ENCODE measurements at places on chromosomes 4 and X.

- DNase-seq = no peak
These were observed 101.6 kb downstream of the FAM193A start for GRCh38 chr4:2637956-2638552.

DNA sequence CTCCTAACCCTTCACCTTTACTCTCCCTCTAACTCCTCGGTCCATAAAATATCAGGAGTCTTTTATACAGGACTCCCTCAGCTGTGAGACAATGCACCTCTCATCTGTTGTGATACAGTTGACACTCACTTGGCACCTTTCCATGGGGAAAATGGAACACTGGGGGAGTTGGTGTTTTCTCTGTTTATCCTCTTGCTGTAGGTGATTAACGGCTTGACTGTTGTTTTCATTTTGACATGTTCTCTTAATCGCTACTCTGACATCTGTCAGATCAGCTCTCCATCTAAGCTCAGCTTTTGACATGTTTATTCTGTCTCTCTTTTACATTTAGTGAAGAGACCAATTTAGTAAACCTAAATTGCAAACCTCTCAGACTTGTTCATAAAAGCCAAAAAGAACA lies 604.8 kb downstream of the TRAM1L1 start:
- DNase-seq = no peak

GRCh38 chr4:7781993-7782392 lies 157.7 kb downstream of the AFAP1 start:
- DNase-seq = peak; percentile 19

DNA sequence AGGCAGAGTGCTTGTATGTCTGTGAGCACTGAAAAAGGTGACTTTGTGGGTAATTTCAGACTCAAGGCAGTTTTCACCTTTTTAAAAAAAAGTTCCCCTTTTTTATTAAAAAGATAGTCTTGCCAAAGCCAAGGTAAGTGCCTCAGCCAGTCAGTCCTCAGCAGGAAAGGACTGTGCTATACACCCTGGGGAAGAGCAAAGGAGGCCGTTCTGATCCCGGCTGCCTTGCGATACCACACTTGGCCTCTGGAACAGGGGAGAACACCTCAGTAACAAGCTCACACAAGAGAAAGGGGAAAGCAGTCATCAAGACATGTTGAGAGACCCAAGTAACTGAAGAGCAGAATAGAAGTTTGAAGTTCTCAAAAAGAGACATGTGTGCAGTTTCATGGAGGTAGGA lies 541.7 kb downstream of the BCOR start:
- DNase-seq = no peak

DNA sequence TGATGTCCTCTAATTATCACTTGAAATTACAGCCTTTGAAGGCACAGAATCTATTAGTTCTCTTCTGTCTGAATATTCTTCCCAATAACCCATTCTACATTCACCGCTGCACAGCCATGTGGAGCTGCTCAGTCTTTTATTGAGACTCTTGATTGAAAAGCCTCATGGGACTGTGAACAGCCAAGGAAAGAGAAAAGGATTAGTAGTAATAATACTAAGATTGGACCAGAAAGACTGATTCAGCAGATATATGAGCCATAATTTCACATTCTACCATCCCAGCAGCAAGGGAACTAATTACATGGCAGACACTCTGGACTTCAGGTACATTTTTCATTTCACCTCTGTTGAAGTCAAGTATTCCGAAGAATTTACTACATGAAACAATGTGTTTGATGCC lies 2471.7 kb downstream of the ARAP2 start:
- no peak for DNase-seq

- peak; percentile 53 for DNase-seq
These were observed 91.4 kb downstream of the BCOR start for GRCh38 chrX:40006106-40007017.

DNA sequence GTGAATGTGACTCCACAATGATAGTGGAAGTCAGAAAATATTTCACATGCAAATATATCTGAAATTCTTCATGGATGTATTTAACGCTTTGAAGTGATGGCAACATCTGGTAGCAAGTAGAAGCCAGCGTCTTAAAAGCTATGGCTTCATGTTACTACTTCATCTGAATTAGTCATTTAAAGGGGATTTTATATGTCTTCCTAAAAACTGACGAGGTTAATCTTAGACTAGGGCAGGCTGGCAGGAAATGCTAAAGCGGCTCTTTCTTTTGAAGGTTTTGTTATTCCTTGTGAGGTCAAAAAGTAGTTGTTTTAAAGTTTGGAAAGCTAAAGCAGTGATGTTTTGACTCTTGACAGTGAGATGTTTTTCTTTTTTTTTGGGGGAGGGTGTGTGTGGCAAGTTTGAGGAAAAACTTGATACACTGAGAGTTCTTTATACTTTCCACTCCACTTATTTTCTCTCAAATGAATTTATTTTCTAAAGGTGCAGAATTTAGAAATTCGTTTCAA lies 22.6 kb downstream of the PLS3 start:
- no peak for DNase-seq

DNA sequence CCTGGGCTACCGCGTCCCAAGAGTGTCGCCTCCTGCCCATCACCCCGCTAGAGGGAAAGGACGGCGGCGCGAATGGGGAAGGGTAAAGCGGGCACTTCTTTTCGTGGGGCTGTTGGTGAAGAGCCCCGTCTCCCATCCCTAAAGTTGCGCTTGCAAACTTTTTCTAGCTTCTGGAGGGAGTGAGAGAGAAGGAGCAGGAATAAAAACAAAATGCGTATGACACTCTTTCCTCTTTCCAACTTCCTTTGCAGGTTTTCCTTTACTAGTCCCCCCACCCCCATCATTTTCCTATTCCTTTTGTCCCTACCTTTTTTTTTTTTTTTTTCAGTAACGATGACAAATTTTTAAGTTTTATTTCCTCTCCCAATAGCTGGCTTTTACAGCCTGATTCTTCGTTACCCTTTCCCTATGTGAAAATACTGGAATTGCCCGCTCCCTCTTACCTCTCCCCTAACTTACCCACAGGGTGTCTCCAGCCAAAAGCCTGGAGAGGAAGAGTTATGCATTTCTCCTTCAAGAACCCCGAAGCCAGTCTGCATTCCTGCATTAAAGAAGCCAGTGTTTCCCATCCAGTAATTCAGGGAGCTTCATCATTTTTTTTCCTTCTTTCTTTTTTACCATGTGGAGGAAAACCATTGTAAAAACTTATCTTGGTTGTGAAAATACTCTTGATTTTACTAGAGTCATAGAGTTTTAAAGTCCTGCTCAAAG lies 613 bp upstream of the ARSJ start:
- DNase-seq = no peak

All from breast epithelium (tissue), 4 donors.